ENCODE measurements at places on chromosomes 5 and 9.
A peak's percentile ranks its signal among the peaks of the same experiment; 100 is the strongest.

GRCh38 chr5:3511519-3511918, 84.1 kb upstream of the IRX1 start:
- DNase-seq, result no peak

DNA sequence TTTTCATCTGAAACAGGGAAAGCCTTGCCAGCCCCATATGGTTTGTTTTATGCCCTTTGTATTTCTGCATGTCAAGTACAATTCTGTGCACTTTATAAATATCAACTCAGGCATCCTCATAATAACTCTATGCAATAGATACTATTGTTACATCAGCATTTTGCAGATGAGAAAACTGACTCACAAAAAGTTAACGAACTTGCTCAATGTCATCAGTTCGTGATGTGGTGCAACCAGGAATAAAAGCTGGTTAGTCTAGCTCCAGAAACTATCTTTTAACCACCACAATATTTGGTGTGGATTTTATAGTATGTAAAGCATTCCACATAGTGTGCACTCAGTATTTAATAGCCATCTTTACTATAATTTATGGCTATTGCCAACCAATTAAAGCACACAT, 134.9 kb downstream of the MRPS30 start:
- DNase-seq, result no peak

- DNase-seq, result peak; percentile 9
These were observed 224.9 kb downstream of the MAT2B start for GRCh38 chr5:163730206-163730756.

DNA sequence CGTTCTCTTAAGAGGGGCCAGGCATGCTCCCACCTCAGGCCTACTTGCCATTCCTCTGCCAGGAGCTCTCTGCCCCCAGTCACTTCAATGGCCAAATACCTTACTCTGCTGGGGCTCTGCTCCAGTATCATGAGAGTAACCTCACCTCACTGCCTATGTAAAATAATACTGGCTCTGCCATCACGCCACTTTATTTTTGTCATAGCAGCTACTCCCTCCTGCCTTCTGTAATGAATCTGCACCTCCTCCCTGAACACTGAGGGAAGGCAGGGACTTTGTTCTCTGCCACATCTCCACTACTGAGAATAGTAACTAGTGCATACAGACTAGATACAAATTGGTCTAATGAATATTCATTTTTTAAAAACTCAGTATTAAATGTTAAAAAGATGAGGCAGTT, 33.8 kb downstream of the MACROH2A1 start:
- DNase-seq, result no peak
